Subcutaneous adipose tissue (tissue), 4 donors: ENCODE measurements at places on chromosomes 6 and 20. TPM values are rescaled to one million over a fixed set of nuclear protein-coding genes. Genes with fewer than 3 reads are reported as not detected.

IPCEF1 gene
- total RNA-seq = 1.9 TPM

ZC2HC1B gene
- not detected for total RNA-seq

EPHA7 gene
- total RNA-seq = 1.1 TPM

C6orf120 gene
- 43.7 TPM for total RNA-seq

SLC22A7 gene
- not detected for total RNA-seq

TFAP2A gene
- not detected for total RNA-seq

GPLD1 gene
- total RNA-seq = 18.1 TPM

RNF217 gene
- 41.8 TPM for total RNA-seq

ZCCHC3 gene
- total RNA-seq = 13.4 TPM

ARFGEF3 gene
- 1.5 TPM for total RNA-seq

SMOC2 gene
- 30.5 TPM for total RNA-seq

SRC gene
- total RNA-seq = 14.8 TPM

CRISP2 gene
- total RNA-seq = not detected

DEFB124 gene
- not detected for total RNA-seq

RAET1L gene
- total RNA-seq = not detected

MAPK13 gene
- 24.6 TPM for total RNA-seq
